ENCODE measurements at places on chromosomes 2 and 18.

DNA sequence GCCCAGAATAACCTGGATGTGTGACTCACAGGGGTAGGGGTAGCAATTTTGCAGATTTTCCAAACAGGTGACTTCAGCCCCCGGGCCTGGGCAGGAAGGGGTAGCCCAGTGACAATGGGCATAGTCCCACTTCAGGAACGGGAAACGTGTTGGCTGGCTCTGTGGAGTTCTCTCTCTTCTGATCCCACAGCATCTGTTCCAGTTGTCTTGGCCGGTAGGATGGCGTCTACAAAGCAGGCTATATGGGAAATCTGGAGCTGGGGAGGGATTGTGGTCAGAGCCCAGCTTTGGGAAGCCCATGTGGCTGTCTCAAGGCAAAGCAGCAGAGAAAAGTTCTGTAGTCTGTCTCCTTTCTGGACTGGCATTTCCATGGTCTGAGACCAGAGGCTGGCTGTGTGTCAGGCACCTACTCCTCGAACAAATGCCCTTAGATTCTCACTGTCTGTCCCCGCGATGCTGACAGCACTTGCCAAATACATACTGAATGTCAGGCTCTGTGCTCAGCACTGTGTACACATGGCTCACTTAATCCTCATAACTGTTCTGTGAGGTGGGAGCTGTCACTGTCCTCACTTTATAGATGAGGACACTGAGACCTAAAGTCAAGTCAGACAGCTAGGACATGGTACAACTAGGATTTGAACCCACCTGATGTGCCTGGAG is 17.9 kb upstream of the TMEM214 start:
- DNase-seq = no peak

GRCh38 chr2:65276609-65277008 is 49.0 kb downstream of the ACTR2 start:
- DNase-seq = no peak

GRCh38 chr2:31318361-31319336 is 84.7 kb downstream of the EHD3 start:
- DNase-seq = no peak

DNA sequence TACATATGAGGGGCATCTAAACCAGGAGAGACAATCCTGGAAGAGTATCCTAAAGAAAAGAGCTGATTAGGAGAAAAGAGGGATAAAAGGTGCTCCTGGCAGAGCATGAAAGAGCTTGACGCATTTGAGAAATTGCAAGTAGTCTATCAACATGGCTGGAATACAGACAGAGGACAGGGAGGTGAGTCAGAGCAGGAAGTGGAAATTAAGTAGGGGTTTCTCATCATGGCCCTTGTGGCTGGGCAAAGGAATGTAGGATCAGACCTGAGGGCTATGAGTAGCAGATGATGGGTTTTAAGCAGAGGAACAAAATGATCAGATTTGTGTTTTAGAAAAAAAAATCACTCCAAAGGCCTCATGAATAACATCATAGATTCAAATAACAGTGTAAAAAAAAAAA is 49.2 kb upstream of the UGP2 start:
- no peak for DNase-seq

- DNase-seq = no peak
These were observed 101.5 kb downstream of the KLF7 start for GRCh38 chr2:207064128-207064690.

GRCh38 chr18:27184115-27185024 is 738 bp downstream of the CHST9 start:
- peak; percentile 69 for DNase-seq

GRCh38 chr18:68234676-68235075 is 480.2 kb downstream of the TMX3 start:
- DNase-seq = no peak

DNA sequence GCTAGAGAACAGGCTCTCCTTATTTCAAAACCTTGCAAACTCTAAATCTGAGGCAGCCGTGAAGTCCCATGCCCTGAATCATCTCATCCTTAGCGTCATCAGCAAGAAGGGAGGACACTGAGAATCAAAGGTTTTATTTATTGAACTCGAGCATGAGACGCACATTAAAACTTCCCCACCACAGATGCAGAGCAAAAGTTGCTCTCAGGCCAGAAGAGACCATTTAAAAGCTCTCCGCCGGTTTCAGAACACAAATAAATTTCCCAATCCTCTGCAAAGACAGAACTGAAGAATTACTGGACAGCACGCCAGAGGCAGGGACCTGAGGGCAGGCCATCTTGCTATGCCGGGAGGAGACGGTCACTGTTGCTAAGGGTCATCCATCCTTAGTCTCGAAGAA is 1.3 kb downstream of the AMMECR1L start:
- DNase-seq = no peak

GRCh38 chr18:65751155-65752085 is 608 bp downstream of the CDH7 start:
- DNase-seq = peak; percentile 65

GRCh38 chr2:100262046-100262445 is 60.3 kb downstream of the LONRF2 start:
- DNase-seq = no peak

- DNase-seq = no peak
These were observed 209.4 kb upstream of the RBBP8 start for GRCh38 chr18:22723773-22724172.

DNA sequence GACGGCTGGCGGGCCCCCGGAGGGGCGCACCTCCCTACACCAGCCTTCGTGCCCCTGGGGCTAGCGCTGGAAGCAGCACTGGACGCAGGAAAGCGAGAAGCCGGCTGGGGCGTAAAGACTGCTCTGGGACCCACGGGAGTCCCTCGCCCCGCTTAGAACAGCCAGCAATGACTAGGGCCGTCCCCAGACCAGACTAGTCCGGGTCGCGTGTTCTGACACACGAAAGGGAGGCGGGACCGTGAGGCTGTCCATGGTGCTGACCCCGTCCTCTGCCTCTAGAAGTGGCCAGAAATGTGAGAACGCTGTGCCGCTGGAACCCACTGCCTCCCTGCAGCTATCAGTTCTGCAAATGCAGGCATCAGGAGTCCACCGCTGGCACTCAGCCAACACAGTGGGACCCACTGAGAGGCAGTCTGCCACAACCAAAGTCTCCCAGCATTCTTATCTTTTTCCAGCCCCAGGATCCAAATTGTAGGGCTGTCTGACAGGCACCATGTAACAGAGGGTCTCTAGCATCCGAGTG is at the start of gene UCN:
Gene UCN, minus strand, starts transcription at position 87 of the 523 bp plus-strand sequence. CDS start 550 bp downstream, outside the sequence.
- peak; percentile 87 for DNase-seq

DNA sequence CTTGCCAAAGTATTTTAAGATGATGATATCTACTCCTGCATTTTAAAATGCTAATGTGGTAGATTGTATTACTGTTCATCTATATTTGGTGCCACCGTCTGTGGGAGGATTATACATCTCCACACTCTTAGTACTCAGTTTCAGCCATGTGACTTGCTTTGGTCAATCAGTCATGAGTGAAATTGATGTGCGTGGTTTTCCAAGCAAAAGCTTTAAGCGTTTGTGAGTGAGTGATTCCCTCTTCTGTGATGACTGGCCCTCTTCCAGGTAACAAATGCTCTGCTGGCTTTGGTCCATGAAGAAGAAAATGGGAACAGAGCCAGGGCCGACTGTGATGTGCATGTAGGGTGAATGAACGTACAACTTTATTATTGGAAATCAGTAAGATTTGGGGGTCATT is 330.4 kb downstream of the LPIN1 start:
- no peak for DNase-seq

DNA sequence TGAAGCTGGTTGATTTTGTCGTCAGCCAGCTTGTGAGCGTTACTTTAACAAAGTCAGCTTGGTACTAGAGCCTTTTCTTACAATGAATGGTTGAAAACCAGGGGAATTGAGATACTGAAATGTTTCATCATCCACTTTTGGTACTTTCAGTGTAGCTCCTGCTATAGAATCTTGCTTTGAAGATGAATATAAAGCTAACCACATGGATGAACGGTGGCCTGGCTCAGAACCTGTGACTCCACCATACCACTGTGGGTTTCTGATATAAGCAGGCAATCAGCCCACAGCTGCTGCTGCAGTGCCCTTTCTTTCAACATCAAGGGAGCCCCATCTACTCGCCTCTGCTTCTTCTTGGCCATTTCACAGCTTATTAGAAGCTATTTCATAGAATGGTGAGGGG is 53.2 kb upstream of the GPR45 start:
- DNase-seq = no peak

DNA sequence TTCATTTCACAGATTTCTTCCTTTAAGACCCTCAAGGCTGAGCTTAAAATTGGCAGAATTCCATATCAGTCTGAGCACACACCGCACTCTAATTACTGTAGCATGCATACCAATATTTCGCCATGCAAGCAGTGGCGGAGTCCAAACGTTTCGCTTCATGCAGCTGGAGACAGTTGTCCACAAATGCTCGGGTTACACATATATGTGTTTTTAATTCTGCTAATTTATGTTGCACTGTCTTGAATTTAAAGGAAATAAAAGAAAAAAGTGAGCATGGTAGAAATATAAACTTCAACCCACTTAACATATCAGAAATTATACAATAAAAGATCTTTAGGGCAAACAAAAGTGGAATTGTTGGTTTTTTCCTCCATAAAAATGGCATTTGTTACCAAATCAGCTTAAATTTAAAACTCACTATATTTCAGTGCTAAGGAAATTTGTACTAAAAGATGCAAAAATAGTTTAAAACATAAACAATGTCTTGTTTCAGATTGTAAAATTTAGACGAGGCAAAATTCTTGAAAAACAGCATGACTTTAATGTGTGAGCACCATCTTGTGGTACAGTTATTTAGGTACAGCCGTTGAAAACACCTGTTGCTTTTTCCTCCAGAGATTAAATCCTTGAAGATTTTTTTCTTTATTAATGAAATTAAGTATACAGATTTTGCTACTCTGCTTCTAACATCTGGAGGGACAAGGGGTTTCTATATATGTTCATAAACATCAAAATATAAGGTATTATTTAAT is 24.1 kb upstream of the KANSL1L start:
- no peak for DNase-seq

DNA sequence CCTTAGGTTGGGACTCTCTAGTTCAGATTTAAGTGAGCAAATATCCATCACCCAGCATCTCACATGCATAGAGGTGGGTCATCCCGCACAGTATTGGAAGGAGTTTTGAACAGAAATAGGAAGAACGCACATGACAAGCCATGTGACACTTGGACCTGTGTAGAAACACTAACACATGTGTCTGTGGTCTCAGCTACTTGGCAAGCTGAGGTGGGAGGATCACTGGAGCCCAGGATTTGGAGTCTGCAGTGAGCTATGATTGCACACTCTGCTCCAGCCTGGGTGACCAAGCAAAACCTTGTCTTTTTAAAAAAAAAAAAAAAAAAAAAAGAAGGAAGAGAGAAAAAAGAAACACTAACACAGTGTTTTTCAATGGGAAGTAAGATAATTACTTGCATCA is 5.4 kb upstream of the MTCL1 start:
- DNase-seq = no peak

DNA sequence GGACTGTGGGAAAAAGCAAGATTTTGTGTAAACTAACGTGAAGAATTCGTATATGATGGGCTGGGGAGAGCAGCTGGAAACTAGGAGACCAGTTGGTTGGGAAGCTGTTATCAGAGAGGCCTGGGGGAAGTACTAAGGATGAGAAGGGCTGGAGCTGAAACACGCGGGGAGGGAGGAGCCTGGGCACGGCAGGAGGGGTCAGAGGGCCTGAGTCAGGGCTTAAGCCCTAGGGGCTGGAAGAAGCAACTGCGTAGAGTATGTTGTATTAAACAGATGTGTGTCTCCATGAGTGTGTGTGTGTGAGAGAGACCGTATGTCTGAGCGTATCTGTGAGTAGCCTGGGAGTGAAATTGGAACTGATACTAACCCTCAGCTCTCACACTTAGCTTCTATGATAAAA is 8.4 kb downstream of the POMC start:
- DNase-seq = peak; percentile 92

DNA sequence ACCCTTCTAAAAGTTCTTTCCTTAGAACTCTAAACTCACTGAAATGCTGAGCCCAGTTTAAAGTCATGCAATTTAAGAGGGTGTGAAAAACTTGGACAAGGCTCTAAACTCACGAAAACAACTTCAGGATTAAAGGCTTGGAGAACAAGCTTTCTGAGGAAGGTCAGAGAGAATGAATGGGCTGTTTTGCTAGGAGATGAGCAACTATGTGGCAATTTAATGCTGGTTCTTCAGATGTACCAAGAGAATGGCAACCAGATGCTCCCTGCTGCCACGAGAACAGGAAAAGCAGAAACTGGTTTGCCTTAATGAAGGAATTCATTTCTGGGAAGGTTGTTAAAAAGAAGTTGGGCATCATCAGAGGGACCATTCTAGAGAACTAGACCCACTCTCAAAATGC is 77.8 kb upstream of the PMAIP1 start:
- no peak for DNase-seq

DNA sequence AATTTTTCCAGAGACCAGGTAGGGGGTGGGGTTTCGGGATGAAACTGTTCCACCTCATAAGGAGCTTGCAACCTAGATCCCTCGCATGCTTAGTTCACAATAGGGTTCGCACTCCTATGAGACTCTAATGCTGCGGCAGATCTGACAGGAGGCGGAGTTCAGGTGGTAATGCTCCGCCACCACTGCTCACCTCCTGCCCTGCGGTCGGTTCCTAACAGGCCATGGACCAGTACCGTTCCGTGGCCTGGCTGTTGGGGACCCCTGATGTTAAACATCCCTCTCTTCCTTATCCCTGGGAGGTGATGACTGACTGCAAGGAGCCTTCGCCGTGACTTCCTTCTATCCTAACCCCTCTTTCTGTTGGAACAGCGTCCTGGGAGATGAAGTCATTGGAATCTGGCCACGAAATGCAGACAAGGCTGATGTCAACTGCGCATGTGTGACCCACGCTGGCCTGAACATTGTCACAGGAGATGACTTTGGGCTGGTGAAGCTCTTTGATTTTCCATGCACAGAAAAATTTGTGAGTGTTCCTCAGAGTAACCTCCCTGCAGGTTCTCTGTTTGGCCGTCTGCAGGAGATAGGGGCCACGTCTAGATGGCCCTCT is 82.4 kb downstream of the RTN4 start:
- no peak for DNase-seq

DNA sequence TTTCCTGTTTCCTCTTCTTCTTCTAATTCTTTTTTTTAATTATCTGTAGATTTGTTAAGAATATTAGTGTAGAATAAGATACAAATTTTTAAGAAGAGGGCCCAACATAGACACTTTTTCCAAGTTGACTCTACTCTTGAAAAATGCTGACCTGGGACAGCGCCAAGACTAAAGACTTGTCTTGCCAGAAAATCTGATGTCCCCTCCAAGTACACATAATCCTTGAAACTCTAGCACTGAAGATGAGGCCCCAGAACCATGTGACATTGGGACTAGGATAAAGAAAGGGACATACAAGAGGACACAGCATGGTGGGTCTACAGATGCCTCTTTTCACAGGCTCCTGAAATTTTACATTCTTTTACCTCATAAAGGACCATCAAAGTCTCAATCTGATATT is 271.6 kb upstream of the SESTD1 start:
- no peak for DNase-seq

- DNase-seq = peak; percentile 41
These were observed 39.2 kb downstream of the GRHL1 start for GRCh38 chr2:9990736-9991135.
